ENCODE measurements at places on chromosomes 5 and 9.

DNA sequence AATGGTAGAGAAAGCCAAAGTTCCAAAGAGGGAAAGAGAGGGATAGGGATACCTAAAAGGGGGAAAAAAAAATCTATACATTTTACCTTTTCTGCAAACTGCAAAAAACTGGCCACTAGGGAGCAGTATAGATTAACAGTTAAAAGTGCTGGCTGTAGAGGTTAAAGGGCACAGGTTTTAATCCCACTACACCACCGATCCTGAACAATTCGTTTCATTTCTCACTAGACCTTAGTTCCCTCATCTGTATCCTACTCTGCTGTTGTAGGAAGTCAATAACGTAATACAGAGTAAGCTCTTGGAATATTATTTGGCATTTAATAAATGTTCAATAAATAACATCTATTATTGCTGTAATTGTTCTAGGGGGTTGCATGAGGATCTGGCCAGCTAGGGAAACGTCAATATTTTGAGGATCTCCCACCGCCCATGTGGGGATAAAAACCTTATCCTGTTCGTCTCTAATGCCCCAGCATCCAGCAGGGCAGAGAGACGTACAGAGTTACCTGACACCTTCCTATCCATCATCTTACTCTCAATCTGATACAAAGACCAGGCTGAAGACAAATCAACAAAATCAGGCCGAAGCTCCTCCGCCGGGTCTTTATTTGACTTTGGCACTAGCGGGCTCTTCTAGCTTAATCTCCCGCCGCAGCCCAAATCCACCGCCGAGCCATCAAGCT lies 757 bp downstream of the CDC26 start:
- peak; percentile 60 for DNase-seq

DNA sequence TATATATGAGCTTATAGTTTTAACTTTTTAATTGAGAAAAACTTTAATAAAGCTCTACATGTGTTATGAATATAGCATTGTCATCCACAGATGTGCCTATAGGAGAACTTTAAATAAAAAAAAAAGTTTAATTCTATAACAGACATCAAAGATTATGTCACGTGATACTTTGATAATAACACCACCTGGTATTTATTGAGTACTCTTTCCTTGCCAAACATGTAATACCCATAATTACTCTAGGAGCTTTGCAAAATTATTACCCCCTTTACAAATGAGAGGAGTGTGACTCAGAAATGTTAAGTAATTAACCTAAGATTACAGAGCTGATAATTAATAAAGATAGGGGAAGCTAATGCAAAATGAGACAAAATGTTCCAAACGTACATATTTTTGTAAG lies 43.0 kb downstream of the ITGA2 start:
- no peak for DNase-seq

GRCh38 chr5:139709582-139710318 lies 61.6 kb downstream of the CXXC5 start:
- DNase-seq = no peak

GRCh38 chr5:86613455-86613854 lies 4.3 kb upstream of the COX7C start:
- DNase-seq = peak; percentile 9

- DNase-seq = peak; percentile 96
Measured at GRCh38 chr5:124806373-124807077, 60.1 kb upstream of the ZNF608 start.

GRCh38 chr9:98570663-98571440 lies 137.9 kb downstream of the GABBR2 start:
- DNase-seq = no peak

GRCh38 chr5:66982056-66982387 lies 214.6 kb downstream of the CD180 start:
- DNase-seq = no peak

GRCh38 chr9:1179366-1179765 lies 129.2 kb downstream of the DMRT2 start:
- DNase-seq = no peak

- no peak for DNase-seq
Measured at GRCh38 chr9:137461316-137461662, 2.2 kb upstream of the NSMF start.

DNA sequence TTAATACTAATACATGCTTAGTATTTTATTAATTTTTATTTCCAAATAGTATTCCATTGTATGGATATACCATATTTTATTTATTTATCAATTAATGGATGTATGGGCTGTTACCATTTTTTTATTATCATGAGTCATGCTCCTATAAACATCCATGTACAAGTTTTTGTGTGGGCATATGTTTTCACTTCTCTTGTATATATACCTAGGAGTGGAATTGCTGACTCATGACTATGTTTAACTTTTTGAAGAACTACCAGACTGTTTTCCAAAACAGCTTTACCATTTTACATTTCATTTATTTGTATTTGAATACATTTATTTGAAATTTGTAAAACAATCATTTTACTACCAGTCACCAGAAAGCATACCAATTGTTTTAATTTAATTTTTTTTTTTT lies 14.1 kb upstream of the LRRC19 start:
- DNase-seq = peak; percentile 26

DNA sequence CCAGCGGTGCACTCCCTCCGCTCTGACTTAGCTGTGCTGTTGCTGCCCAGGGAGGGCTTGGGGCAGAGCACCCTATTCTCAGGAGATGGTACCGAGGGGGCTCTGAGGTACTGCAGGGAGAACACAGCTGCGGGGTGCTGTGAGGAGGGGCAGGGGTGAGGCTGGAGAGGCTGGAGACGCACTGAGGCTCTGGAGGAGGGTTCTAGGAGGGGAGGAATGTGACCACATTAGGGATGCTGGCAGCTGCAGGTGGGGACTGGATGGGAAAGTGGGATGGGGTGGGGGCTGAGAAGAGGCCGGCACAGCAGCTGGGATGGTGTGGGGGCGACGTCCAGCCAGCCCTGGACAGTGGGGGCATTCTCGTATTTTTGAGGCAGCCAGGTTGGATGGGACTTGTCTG lies 20.9 kb downstream of the NCS1 start:
- no peak for DNase-seq

- no peak for DNase-seq
Measured at GRCh38 chr5:52523701-52524100, 264.0 kb upstream of the ITGA1 start.

- DNase-seq = no peak
Measured at GRCh38 chr5:129120158-129120581, 25.6 kb downstream of the ISOC1 start.

- peak; percentile 19 for DNase-seq
Measured at GRCh38 chr5:131193106-131193505, 22.4 kb downstream of the LYRM7 start.

GRCh38 chr5:151648988-151649387 lies 37.7 kb downstream of the SPARC start:
- no peak for DNase-seq

DNA sequence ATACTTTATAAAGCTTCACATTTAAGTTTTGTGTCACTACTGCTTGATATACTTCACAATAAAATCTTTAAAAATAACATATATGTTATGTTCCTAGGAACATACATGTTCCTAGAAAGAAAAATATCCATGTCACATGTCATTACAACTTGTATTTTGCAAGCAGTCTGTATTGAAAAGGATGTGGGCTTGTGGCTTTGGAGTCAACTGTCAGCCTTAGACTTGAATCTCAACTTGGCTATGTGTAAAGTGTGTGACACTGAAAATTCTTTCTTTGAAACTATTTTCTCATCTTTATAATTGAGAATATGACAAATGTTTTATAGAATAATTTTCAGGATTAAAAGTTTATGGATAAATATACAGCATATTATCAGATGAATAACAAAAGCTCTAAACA lies 273.1 kb downstream of the KIAA0825 start:
- DNase-seq = no peak

GRCh38 chr9:9392755-9393154 lies 1220.0 kb downstream of the PTPRD start:
- DNase-seq = no peak

- DNase-seq = no peak
Measured at GRCh38 chr9:28267351-28267750, 694.1 kb upstream of the C9orf72 start.

GRCh38 chr9:31573561-31573960 lies 810.9 kb upstream of the ACO1 start:
- DNase-seq = peak; percentile 15

- no peak for DNase-seq
Measured at GRCh38 chr5:53089481-53089991, 20.0 kb downstream of the MOCS2 start.

GRCh38 chr9:91814201-91814600 lies 135.8 kb downstream of the ROR2 start:
- DNase-seq = no peak

- no peak for DNase-seq
Measured at GRCh38 chr9:129675620-129676019, 10.2 kb downstream of the PRRX2 start.

GRCh38 chr5:115179030-115179393 lies 9.3 kb upstream of the TRIM36 start:
- DNase-seq = peak; percentile 7

- no peak for DNase-seq
Measured at GRCh38 chr9:136856541-136857141, 4.5 kb downstream of the MAMDC4 start.

- DNase-seq = peak; percentile 39
Measured at GRCh38 chr5:177133853-177134696, 502 bp downstream of the NSD1 start.

GRCh38 chr5:163890261-163890660 lies 384.8 kb downstream of the MAT2B start:
- DNase-seq = no peak

- peak; percentile 14 for DNase-seq
Measured at GRCh38 chr9:106880081-106880480, 17.1 kb downstream of the ZNF462 start.

GRCh38 chr5:181203093-181203711 lies 1.8 kb downstream of the TRIM7 start:
- DNase-seq = peak; percentile 80

DNA sequence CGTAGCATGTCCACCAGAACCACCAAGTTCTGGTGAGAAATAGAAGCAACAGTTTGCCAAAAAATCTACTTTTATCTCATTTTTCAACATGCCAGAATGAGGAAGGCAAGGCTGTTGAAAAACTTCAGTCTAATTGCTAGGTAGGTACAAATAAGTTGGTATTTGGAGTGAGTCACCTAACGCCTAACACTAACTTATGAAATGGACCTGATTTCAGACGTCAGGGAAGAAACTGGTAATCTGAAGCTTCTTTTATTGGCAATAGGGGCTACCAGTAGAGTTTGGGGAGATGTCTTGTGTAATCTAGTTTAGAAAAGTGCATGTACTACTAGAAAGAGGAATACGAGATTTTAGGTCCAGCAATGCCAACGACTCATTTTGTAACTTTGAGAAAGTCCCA lies 4.4 kb upstream of the PDE6A start:
- peak; percentile 46 for DNase-seq
